ENCODE measurements at places on chromosomes 2 and 18.

- no peak for DNase-seq
These were observed 64.3 kb downstream of the ACVR2A start for GRCh38 chr2:147909178-147909577.

- no peak for DNase-seq
These were observed 1583.4 kb upstream of the PIK3C3 start for GRCh38 chr18:40371673-40372072.

GRCh38 chr2:178448968-178449661 lies 1.9 kb downstream of the PRKRA start:
- DNase-seq: no peak

GRCh38 chr2:86417961-86418360 lies 23.2 kb upstream of the KDM3A start:
- no peak for DNase-seq

- DNase-seq: no peak
These were observed 6.9 kb downstream of the ALLC start for GRCh38 chr2:3664925-3665324.

DNA sequence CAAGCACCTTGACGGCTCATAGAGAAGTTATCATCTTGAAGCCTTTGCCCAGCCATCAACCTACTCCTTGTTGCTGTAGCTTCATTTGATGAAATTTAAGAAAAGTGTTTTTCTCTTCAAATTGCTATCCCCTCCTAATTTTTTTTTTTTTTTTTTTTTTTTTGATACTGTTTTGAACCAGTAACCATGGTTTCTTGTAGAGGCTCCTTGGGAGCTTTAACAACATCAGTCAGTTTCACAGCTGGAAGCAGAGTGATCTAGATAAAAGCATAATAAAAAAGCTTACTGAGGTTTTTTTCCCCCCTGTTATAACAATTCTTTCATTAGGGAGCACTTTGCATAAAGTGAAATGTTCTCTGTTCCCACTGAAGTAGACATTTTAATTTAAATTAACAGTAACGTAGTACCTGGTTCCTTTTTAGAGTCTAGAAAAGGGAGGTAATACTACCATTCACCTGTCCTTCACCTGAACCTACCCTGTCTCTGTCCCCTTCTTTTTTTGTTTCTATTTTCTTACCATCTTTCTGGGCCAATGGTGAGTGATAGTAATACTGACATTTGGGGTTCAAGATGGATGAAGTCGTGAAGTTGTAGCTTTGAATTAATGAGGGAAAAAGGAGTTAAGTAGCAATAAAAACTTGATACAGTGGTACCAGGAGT lies 101.5 kb downstream of the NCOA1 start:
- DNase-seq: no peak

- no peak for DNase-seq
These were observed 9.2 kb upstream of the SERPINB2 start for GRCh38 chr18:63878343-63878742.

GRCh38 chr2:123826729-123827271 lies 198.3 kb upstream of the CNTNAP5 start:
- no peak for DNase-seq

GRCh38 chr2:23432531-23432930 lies 47.6 kb downstream of the KLHL29 start:
- no peak for DNase-seq

DNA sequence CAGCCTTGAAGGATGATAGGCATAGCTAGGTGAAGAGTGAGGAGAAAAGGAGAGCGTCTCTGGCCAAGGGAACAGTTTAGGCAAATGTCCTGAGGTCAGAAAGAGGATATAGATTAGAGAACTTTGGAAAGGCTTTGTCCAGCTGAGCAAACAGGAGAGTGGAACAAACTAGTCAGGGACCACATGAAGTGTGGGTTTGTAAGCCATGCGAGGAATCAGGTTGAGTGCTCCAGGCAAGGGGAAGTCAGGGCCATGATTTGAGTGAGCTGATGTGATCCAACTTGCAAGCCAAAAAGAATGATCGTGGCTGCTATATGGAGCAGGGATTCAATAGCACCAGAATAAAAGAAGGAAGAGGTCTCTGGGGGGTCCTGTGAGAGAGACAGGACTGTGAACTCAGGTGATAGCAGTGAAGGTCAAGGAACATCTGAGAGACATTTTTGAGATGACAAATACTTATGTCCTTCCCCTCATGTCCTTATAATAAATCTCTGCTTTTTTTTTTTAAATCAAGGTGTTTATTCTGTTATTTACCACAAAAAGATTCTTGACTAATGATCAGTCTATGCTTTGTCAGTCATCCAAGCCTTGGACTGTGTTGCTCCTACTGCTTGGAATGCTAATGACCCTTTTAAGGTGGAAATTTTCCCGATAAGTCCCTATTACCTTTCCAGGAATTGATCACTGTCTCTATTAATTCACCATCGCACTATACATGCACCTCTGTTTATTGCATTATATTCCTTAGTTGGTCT lies 472.6 kb downstream of the TXNL1 start:
- DNase-seq: no peak

GRCh38 chr2:237066396-237066795 lies 19.3 kb upstream of the COPS8 start:
- DNase-seq: no peak

DNA sequence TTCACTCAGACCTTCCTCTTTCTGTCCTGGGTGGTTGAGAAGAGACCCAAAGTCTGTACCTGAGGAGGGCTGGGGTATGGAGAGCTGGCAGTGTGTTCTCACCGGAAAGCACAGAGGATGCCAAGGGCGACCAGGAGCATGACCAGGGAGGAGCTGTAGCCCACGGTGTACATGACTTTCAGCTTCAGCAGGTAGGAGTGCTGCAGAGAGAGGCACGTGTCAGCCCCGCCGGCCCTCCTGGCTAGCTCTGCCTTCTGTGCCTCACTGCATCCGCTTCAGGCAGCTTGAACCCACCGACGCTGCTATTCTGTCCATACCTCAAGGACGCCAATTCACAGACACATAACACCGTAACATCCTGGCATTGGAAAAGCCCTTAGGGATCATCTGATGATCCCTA lies 34.0 kb downstream of the TMEM37 start:
- DNase-seq: no peak

Data from CD8-positive, alpha-beta memory T cell (primary cell).